ENCODE measurements at places on chromosomes 2 and 18.
A peak's percentile ranks its signal among the peaks of the same experiment; 100 is the strongest.

- H3K4me1 ChIP-seq: peaks cover 21% of the 10 kb centered on the region
- H3K27ac ChIP-seq: no peak overlapping the region
- DNase-seq: no peak
- no peaks in the 10 kb centered on the region for H3K36me3 ChIP-seq
- H3K27me3 ChIP-seq: peaks cover 4% of the 10 kb centered on the region
These were observed 5.6 kb downstream of the QPCT start for GRCh38 chr2:37350034-37350433.

- peaks cover under 1% of the 10 kb centered on the region for H3K36me3 ChIP-seq
- H3K4me1 ChIP-seq: peaks cover 20% of the 10 kb centered on the region
- no peak for DNase-seq
- H3K4me3 ChIP-seq: no peak overlapping the region
- peaks cover 17% of the 10 kb centered on the region for H3K27me3 ChIP-seq
These were observed 13.9 kb downstream of the ODC1 start for GRCh38 chr2:10433947-10434885.

DNA sequence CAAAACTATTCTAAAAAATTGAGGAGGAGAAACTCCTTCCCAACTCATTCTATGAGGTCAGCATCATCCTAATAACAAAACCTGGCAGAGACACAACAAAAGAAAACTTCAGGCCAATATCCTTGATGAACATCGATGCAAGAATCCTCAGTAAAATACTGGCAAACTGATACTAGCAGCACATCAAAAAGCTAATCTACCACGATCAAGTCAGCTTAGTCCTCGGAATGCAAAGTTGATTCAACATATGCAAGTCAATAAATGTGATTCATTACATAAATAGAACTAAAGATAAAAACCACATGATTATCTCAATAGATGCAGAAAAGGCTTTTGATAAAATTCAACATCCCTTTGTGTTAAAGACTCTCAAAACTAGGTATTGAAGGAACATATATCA is 63.1 kb downstream of the EHBP1 start:
- no peak overlapping the region for H3K27ac ChIP-seq
- peaks cover 39% of the 10 kb centered on the region for H3K36me3 ChIP-seq
- H3K4me1 ChIP-seq: no peaks in the 10 kb centered on the region

DNA sequence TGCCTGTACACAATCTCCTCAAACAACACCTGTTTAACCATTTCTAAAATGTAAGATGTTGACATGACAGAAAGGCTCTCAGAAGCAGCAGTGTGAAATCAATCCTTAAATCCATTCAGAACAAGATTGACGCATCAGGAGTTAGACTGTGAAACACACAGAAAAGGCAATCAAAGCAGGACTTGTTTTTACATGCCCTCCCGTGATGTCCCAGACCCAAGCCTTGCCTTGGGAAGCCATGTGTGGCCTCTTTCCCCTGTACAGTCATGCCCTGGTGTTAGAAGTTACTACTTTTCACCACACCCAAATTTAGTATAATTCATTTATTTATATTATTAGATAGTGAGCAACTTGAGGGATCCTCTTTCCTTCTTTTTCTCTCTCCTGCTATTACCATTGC is 115.7 kb downstream of the NCKAP5 start:
- no peaks in the 10 kb centered on the region for H3K36me3 ChIP-seq
- H3K4me3 ChIP-seq: no peak overlapping the region
- H3K27ac ChIP-seq: no peak overlapping the region
- no peaks in the 10 kb centered on the region for H3K4me1 ChIP-seq

DNA sequence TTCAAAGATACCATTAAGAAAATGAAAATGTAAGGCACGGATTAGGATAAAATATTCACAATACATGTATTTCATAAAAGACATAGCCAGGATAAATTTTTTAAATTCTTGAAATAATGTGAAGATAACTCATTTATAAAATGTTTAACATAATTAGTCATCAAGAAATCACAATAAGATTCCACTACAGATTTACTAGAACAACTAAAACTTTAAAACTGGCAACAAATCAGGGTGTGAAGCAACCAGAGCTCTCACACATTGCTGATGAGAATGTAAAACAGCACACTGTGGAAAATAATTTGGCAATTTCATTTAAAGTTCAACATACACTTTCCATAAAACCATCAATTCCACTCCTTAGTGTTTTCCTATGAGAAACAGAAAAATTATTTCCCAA is 89.6 kb upstream of the UBE2E3 start:
- no peaks in the 10 kb centered on the region for H3K27me3 ChIP-seq
- H3K4me1 ChIP-seq: no peaks in the 10 kb centered on the region
- no peak overlapping the region for H3K4me3 ChIP-seq
- no peak overlapping the region for H3K27ac ChIP-seq
- no peaks in the 10 kb centered on the region for H3K36me3 ChIP-seq

DNA sequence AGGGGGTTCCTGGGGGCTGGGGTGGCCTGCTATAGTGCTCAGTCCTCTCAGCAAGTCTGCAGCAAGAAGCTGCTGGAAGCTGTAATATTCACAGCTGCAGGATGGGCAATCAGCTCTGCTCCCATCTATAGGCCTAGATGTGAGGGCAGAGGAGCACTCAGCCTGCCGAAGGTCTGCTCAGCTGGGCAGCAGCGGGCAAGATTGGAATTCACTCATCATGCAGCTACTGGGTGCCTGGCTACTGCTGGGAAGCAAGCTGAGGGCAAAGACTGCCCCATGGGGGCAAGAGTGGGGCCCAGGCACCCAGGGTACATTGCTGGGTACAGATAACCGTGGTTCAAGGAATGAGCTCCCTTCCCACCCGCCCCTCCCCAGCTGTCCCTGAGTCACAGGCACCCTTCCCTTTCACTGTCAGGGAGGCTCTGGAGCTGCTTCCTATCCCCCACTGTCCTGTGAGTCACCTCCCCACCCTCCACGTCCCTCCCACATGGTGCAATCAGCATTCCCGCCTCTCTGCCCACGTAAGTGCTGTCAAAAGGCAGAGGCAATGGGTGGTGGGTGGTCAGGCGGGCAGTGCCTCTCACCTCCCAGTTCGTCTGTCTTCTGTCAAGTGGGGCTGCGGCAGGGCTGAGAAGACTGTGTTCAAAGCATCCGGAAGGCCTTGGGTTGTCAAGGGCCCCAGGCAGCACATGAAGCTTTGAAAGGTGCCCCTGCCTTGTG is 169.2 kb downstream of the TRIM43 start:
- H3K4me3 ChIP-seq: no peak overlapping the region
- no peak for DNase-seq
- no peak overlapping the region for H3K27ac ChIP-seq
- no peaks in the 10 kb centered on the region for H3K36me3 ChIP-seq

DNA sequence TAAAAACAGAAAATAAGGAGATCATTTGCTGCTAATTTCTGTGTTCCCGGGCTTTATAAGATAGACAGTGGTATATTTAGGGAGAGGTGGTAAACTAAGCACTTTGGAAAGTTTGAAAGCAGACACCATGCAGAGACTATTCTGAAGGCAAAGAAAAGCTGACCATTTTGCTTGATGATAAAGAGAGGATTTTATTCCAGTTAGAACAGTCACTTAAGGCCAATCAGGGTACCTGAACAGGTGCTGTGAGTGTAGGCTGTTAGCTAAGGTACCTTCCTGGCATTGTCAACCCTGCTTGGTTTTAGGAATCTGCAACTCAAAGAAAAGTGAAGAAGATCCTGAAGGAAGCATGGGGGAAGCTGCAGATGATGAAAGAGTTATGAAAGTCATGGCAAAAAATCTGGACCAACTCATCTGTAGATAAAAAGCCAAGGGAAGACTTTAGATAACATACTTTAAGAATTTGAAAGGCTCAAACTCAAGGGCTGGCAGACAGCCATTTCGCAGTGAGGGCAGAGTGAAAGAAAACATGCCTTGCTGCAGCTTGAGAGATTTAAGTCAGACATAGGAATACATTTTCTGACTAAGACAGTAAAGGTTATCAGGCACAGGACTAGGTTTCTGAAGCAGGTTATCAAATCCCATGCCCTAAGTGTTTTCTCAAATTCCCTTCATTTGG is 80.1 kb upstream of the ARL5A start:
- no peak overlapping the region for H3K4me3 ChIP-seq
- no peak for DNase-seq
- H3K27me3 ChIP-seq: no peaks in the 10 kb centered on the region
- H3K4me1 ChIP-seq: peaks cover 25% of the 10 kb centered on the region
- H3K36me3 ChIP-seq: peaks cover 5% of the 10 kb centered on the region

DNA sequence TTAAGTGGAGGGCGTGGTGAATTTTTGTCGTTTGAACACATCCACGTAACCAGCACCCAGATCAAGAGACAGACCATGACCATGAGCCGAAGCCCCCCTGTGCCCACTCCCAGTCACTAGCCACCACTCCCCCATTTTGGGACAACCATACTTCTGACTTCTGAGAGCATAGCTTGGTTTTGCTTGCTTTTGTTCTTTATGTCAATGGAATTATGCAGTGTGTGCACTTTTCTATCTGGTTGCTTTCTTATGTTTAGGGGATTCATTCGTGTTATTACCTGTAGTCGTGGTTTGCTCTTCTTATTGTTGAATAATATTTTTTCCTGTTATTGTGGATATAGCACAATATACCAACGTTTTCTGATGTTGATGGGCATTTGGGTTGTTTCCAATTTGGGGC is 141.7 kb downstream of the GLI2 start:
- no peak for DNase-seq
- no peak overlapping the region for H3K27ac ChIP-seq
- no peaks in the 10 kb centered on the region for H3K36me3 ChIP-seq
- peaks cover 10% of the 10 kb centered on the region for H3K27me3 ChIP-seq
- no peak overlapping the region for H3K4me3 ChIP-seq
- peaks cover 77% of the 10 kb centered on the region for H3K4me1 ChIP-seq

- H3K27ac ChIP-seq: no peak overlapping the region
- peaks cover 12% of the 10 kb centered on the region for H3K27me3 ChIP-seq
- H3K4me1 ChIP-seq: no peaks in the 10 kb centered on the region
- peaks cover 20% of the 10 kb centered on the region for H3K36me3 ChIP-seq
- H3K4me3 ChIP-seq: no peak overlapping the region
These were observed 177.5 kb downstream of the CD8B2 start for GRCh38 chr2:106664669-106665068.

- no peak overlapping the region for H3K27ac ChIP-seq
- peaks cover 6% of the 10 kb centered on the region for H3K4me1 ChIP-seq
- H3K36me3 ChIP-seq: no peaks in the 10 kb centered on the region
- H3K27me3 ChIP-seq: peaks cover 5% of the 10 kb centered on the region
These were observed 258.6 kb downstream of the RBM43 start for GRCh38 chr2:151002959-151003600.

GRCh38 chr2:38185012-38185491 is 109.1 kb upstream of the CYP1B1 start:
- DNase-seq: no peak
- peaks cover 15% of the 10 kb centered on the region for H3K4me1 ChIP-seq
- no peak overlapping the region for H3K27ac ChIP-seq
- no peaks in the 10 kb centered on the region for H3K27me3 ChIP-seq

GRCh38 chr2:99747842-99748241 is 258.0 kb upstream of the REV1 start:
- H3K4me3 ChIP-seq: no peak overlapping the region
- H3K4me1 ChIP-seq: peaks cover 33% of the 10 kb centered on the region
- H3K27ac ChIP-seq: no peak overlapping the region
- no peak for DNase-seq
- peaks cover 75% of the 10 kb centered on the region for H3K36me3 ChIP-seq

GRCh38 chr18:13136904-13137669 is 81.5 kb upstream of the LDLRAD4 start:
- peaks cover 69% of the 10 kb centered on the region for H3K27me3 ChIP-seq
- H3K4me1 ChIP-seq: peaks cover 5% of the 10 kb centered on the region
- DNase-seq: peak; percentile 63
- peaks cover 5% of the 10 kb centered on the region for H3K36me3 ChIP-seq
- peak overlapping the region; percentile 79 for H3K4me3 ChIP-seq

DNA sequence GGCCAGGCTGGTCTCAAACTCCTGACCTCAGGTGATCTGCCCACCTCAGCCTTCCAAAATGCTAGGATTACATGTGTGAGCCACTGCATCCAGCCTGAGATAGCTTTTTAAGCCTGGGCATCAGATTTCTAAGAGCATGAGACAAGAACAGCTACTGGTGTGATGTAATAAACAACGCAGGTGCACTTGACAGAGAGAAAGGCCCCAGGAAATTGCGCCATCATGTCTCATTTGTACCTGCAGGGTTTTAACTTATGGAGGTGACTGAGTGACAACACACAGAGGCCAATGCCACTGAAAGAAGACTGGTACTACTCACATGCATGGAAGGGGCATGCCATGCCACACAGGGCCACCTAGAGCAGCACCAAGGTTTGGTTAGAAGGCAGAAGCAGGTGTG is 209.4 kb downstream of the SP3 start:
- H3K27me3 ChIP-seq: peaks cover 15% of the 10 kb centered on the region
- no peaks in the 10 kb centered on the region for H3K36me3 ChIP-seq
- peak overlapping the region; percentile 21 for H3K27ac ChIP-seq
- no peak for DNase-seq

- no peaks in the 10 kb centered on the region for H3K4me1 ChIP-seq
- no peaks in the 10 kb centered on the region for H3K36me3 ChIP-seq
- no peak overlapping the region for H3K4me3 ChIP-seq
- no peak overlapping the region for H3K27ac ChIP-seq
These were observed 426.1 kb upstream of the FAM98A start for GRCh38 chr2:34025196-34025595.

DNA sequence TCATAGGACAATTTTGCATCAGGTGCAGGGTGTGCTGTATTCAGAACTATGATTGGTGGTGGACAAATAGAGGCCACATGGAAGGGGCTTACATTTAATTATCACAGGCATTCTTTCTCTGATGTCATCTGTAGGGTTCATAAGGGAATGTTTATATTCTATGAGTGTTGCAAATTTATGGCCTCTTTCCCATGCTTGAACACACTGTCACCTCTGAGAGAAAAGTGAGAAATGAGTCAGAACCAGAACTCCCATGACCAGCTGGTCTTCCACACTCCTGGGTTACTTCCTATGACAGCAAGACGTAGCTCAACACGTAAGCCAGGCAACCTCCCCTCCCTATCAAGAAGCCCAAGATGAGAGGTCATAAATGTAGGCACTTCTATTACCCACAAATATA is 310.8 kb downstream of the PIEZO2 start:
- H3K36me3 ChIP-seq: no peaks in the 10 kb centered on the region
- H3K27me3 ChIP-seq: peaks cover 7% of the 10 kb centered on the region
- H3K4me3 ChIP-seq: no peak overlapping the region
- peaks cover 19% of the 10 kb centered on the region for H3K4me1 ChIP-seq

DNA sequence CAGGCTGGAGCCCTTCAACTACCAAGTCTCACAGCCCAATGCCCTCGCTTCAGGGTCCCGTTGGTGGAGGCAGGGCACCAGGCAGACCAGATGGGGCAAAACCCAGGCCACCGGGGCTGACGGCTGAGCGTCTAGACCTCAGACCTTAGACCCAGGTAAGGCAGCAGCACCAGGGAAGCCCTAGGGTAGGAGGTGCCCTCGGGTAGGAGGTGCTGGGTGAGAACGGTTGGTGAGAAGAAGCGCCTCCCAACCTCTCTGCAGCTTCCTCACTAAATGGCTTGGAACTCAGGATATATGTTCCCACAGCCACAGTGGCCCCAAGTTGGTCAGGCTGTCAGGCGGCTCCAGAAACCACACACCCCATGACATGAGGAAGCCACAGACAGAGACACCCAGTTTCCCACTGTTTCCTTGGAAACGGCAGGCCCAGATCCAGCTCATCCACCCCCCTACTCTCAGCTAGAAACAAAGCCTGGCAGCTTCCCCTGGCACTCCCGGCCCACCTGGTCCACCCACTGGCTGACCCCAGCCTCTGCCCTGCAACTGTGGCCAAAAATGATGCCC is 13.1 kb upstream of the MLPH start:
- H3K4me3 ChIP-seq: peak overlapping the region; percentile 49
- no peak overlapping the region for H3K27ac ChIP-seq
- no peak for DNase-seq
- peaks cover 17% of the 10 kb centered on the region for H3K4me1 ChIP-seq
